ENCODE measurements at places on chromosomes 3 and 15.

GRCh38 chr3:104878395-104878794 lies 488.3 kb upstream of the ALCAM start:
- DNase-seq, result no peak

- DNase-seq, result no peak
Observed at GRCh38 chr3:69563981-69564380, 175.3 kb upstream of the MITF start.

GRCh38 chr3:37823189-37823588 lies 38.5 kb upstream of the CTDSPL start:
- DNase-seq, result no peak

- DNase-seq, result no peak
Observed at GRCh38 chr3:166125179-166125578, 288.0 kb upstream of the BCHE start.

DNA sequence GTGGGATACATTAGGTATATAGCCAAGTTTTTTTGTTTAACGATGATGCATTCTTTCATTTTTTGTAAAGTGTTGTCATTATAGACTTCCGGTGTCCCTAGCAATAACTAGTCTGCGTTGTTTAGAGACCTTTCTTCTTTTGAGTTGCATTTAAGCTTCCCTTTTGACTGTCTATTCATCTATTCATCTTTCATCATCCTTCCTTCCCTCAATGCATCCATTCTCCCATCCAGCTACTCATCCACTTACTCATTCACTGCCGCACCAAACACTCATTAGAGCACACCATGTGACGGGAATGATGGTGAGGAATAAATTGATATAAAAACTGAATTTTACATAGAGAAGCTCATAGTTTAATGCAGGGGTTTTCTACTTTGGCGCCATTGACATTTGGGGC lies 32.9 kb downstream of the OR4F15 start:
- no peak for DNase-seq

- no peak for DNase-seq
Observed at GRCh38 chr15:69744391-69745162, 292.0 kb downstream of the RPLP1 start.

- DNase-seq, result no peak
Observed at GRCh38 chr3:8737823-8738222, 4.2 kb downstream of the CAV3 start.

DNA sequence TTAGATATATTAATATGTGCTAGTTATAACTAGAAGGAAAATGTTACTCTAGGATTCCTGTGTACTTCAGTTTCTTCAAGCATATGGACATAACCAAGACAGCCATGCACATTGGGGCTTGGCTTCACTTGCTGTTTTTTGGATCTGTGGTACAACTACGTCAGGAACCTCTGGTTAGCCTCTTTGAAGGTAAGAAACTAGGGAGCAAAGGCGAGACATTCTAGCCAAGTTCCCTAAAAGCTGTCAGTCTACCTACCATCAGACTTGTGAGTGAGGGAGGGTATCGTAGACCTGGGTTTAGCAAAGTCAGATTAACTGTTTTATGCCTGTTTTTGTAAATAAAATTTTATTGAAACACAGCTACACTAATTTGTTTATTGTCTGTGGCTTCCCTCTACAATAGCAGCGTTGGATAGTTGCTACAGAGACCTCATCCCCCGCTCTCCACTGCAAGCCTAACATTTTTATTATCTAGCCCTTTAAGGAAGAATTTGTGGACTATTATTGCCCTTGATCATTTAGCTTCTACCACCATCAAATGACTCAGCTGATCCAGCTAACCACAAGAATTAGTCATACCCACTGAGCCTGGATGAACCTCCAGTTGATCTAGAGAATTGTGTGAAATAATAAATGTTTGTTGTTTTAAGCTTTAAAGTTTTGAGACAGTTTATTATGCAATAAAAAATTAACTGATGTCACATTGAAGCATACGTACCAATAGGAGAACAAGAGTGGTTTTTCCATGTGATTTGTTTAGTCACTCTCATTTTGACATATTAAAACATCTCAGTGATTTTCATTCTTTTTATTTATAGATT lies 58.1 kb downstream of the RSRC1 start:
- DNase-seq, result no peak

DNA sequence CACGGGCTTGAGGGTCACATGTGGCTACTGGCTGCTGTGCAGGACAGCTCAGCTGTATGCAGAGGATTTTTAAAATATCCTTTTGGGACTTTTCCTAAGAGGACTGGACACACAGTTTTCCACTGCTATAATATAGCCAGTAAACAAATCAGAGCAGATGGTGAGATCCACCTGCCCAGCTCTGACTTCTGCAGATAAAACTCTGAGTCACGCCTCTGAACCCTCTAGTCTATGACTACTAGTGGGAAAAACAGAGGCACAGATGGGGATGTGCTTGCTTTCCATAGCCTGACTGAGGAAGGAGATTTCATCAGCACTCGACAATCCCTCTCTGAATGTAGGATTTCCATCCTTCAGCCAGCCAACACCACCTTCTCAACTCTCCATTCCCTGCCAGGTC lies 45.1 kb downstream of the COLQ start:
- no peak for DNase-seq

DNA sequence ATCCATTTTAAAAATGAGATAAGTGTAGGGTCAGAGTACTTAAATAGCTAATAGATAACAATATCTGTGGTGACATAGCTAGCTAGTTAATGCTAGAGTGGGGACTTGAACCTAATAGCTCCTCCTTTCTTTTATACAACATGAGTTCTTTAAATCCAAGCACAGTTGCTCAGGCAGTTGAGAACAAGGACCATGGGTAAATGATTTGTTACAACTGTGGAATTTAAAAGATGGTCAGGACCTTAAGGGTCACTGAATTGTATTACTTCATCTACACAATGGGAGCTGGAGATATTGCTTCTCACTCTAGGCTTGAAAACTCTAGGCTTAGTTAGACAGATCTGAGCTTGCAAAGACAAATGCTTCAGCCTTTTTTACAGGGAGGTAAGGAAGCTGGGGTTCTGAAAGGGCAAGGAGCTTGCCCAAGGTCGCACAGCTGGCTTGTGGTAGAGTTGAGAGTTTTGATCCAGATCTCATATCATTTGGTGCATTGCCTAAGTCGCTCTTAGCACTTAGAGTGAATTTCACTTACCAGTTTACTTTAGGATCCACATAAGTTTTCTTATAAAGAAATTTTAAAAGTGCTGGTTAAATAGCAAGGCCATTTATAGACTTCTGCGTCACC lies 90.2 kb downstream of the EDEM1 start:
- no peak for DNase-seq

- DNase-seq, result no peak
Observed at GRCh38 chr15:73887481-73887880, 14.1 kb downstream of the TBC1D21 start.

DNA sequence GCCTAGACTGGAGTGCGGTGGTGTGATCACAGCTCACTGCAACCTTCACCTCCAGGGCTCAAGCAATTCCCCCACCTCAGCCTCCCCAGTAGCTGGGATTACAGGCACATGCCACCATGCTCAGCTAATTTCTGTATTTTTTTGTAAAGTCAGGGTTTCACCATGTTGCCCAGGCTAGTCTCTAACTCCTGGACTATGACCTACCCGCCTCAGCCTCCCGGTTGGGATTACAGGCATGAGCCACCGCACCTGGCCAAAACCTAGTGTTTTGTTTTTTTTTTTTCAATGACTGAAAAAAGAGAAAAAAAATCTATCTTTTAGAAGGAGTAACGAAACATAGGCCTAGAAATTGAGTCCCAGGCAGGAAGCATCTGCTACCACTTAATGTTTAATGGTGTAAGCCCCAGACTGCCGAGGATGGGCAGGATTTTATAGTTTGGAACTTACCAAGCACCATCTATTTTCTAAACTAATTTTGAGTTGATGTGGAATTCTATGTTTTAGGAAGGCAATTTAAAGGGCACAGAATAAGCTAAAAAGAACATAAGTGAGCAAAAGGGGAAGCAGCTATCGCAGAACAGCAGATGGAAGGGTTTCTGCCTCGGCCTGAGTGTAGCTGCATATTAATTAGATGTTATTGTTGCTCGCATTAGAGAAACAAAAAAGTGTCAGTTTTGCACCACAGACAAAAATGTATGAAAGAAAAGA lies 24.2 kb upstream of the CA12 start:
- no peak for DNase-seq

DNA sequence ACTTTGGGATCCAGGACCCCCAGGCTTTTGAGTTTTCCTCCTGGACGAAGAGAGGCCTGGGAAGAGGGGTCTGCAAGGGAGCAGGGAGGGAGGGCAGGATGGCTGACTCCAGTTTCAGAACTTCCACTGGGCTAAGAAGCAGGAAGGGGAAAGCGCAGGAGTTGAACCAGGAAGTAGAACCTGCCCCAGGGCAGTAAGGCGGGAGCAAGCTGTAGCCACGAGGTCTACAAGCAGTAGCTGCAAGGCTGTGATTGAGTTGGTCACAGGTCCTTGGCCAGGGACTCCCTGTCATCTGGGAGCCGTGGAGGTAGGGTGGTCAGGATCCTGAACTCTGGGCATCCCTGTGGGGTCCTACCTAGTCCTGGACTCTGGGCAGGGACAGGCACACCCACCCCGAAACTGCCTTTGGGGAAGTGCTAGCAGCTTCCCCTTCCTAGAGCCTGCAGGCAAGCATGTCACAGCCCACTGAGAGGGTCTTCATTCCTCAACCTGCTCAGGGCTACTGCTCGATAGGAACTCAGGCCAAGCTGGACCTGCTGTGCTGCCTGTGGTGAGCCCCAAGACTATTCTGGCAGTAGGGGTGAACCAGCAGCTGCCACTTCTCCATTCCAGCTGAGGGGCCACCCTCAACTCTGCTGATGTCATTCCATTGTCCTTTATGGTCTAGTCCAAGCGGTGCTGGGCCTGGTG lies 5.8 kb upstream of the GNAI2 start:
- no peak for DNase-seq

DNA sequence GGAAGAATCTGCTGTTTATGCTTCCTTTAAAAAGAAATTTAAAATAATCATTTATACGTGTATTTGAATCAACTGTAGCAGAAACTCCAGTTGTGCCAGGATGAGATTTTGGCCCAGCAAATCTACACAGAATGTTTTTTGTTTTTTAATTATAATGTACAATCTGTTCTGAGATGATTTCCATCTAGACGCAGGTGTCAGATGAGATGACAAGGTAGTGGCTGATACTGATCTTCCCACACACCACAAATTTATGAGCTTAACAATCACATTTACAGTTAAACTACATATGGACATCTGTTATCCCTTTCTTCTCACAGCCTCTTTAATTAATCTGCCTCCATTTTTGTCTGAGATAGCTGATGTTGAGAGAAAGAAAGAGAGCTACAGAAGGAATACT lies 23.6 kb downstream of the DCLK3 start:
- DNase-seq, result no peak

- DNase-seq, result no peak
Observed at GRCh38 chr3:30642849-30643361, 36.5 kb downstream of the TGFBR2 start.

GRCh38 chr3:30518181-30518864 lies 88.1 kb upstream of the TGFBR2 start:
- no peak for DNase-seq

DNA sequence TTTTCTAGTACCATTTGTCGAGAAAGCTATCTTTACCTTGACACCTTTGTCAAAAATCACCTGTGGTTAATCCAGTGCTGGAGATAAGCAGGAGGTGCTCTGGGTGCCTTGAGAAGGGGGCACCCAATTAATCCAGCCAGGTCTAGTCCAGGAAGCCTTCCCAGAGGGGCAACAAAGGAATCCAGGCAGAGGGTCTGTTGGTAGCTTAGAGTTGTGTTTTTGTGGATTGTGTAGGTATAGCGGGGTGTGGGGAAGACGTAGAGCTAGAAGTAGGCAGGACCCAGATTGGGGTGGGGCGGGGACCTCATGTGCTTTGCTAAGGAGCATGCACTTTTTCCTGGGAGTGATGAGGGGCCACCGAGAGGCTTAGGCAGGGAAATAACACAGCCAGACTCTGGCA lies 6.0 kb upstream of the PIGZ start:
- DNase-seq, result no peak

DNA sequence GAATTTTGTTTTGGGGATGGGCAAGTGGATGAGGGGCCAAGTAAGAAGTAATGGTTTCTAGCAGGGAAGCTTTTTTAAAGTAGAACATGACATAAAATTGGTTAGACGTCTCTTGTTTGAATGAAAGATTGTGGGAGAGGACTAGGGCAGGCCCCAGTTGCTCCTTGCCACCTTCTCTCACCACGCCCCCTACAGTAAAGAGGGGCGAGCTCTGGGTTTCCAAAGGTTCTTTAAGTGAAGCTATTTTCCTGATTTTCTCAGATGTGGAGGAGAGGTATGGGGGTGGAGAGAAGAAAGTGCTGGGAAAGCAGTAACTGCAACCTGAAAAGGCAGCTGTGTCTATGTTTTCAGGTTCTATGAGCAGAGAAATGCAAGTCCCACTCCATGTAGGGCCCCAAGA lies 32.6 kb upstream of the SKIL start:
- no peak for DNase-seq

GRCh38 chr15:76327191-76328105 lies 9.1 kb upstream of the ISL2 start:
- DNase-seq, result no peak

GRCh38 chr3:66498687-66499621 lies 1.9 kb downstream of the LRIG1 start:
- no peak for DNase-seq

DNA sequence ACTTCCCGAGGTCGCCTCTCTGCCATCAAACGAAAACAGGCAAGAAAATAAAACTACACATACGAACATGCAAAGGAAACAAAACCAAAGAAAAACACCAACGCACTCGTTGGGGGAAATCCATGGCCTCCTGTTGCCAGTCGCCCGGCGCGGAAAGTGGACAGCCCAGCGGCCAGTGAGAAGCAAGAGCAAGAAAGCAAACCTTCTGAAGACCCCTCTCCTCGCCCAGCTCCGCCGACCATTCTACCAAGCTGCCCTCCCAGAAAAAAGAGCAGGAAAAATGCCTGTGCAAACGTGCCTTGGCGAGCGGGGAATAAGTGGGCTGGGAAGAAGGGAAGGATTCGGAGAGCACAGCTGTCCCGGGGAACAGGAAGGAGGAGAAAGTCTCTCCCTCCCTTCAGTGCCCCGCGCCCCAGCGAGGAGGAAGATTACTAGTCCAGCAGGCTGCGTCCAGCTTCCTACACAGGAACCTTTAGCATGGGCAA lies 802 bp upstream of the NECTIN3 start:
- peak; percentile 15 for DNase-seq

- no peak for DNase-seq
Observed at GRCh38 chr3:50749822-50750221, 75.1 kb downstream of the DOCK3 start.

GRCh38 chr3:23837691-23838090 lies 31.9 kb downstream of the UBE2E1 start:
- no peak for DNase-seq

- no peak for DNase-seq
Observed at GRCh38 chr15:92457471-92458041, 63.9 kb downstream of the ST8SIA2 start.

Measured in stimulated activated CD4-positive, alpha-beta T cell treated with anti-CD3 and anti-CD28 coated beads, Interleukin-4, amount 100 ng/mL, for 4 hours (primary cell).